ENCODE measurements at places on chromosomes 5 and 9.

DNA sequence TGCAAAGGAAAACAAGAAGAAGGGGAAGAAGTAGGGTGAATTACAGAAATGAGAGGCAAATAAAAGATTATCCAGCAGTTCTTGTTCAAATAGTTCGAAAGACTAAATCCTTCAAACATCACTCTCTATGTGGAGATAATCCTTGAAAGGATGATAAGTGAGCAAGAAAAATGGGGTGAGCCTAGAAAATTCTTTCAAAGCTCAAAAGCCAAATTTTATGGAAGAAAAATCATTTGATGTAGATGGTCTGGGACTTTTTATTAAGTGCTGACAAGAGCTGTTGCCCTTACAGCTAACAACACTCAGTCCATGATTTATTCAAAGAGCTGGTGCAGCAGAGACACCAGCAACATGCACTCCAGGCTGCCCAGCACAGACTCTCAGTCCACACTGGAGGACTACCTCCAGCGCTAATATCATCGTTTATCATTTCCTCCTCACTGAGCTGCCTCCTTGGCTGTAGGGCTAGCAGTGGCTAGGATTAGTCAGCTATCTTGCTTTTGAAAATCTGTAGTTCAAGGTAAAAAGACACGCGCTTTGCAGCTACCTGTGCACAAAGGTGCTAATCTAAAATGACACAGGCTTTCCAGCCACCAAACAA, 264.8 kb upstream of the KIF2A start:
- no peak for DNase-seq

DNA sequence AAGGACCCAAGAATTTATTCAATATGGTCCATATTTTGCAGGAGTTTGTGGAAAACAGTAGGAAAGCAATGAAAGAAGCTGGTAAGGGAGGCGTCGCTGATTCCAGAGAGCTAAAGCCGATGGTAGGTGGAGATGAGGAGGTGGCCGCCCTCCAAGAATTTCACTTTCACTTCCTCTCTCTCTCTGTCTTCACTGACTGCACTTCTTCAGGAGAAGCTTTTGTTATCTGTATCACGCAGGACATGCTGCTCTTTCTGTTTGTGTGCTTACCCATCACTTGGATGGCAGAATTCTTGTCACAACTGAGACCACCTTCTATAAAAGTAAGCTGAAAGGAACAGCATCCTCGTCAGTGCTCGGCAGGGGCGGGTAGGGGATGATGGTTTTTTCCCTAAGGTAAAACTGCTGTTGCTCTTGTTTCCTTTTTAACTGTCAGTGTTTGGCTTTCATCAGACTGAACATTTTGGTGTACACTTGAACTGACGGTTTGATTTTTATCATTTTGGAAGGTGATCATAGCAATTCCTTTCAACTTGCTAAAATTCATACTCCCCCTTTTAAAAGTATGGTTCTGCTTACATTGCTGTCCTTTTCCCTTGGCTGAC, 62.4 kb upstream of the FSD1L start:
- DNase-seq, result no peak

DNA sequence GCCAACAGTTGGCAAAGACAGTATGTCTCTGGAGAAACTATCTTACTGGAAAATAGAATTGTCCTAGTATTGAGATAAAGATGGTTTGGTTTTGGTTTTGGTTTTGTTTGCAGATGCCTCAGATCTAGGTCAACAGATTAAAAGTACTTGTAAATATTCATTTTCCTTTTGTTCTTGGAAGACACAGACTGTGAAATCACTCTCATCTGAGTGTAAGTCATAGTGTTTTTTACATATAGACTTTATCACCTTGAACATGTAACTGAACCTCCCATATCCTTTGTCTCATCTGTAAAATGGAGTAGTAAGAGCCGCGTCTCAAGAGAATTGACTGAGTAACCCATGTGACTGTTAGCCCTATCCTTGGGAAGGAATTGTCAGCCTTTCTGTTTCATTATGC, 34.3 kb downstream of the MAP3K1 start:
- no peak for DNase-seq

DNA sequence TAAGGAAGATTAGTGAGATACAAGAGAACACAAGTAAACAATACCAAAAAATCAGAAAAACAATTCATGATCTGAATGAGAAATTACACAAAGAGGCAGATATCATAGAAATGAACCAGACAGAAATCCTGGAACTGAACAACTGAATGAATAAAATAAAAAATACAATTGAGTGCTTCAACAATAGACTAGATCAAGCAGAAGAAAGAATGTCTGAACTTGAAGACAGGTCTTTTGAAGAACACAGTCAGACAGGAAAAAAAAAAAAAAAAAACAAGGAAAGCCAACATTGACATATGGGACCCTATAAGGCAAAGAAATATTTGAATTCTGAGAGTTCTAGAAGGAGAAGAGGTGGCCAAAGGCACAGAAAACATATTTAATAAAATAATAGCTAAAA, 115.2 kb downstream of the ZDHHC21 start:
- DNase-seq, result no peak

- DNase-seq, result no peak
These were observed 2287.4 kb upstream of the WWC1 start for GRCh38 chr5:166004006-166004405.

- DNase-seq, result no peak
These were observed 2.0 kb upstream of the NSD1 start for GRCh38 chr5:177131352-177132135.

DNA sequence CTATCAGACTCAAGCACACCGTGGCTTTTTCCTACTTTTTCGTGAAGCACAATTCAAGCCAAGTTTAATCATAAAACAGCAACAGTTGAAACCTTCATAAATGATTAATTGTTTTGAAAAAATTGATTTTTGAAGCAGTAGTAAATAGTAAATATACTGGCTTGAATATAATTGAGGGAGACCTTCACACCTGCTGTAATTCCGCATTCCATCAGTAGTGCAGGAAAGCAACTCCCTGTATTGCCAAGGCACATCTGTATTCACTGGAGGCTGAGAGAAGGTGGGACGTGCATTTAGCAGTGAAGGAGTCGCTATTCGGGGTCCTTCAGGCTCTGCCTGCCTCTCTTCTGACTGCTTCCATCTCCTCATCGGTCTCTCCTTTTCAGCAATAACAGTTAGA, 203.8 kb downstream of the ZSWIM6 start:
- no peak for DNase-seq

- DNase-seq, result no peak
These were observed 66.5 kb downstream of the MED10 start for GRCh38 chr5:6311568-6312501.

DNA sequence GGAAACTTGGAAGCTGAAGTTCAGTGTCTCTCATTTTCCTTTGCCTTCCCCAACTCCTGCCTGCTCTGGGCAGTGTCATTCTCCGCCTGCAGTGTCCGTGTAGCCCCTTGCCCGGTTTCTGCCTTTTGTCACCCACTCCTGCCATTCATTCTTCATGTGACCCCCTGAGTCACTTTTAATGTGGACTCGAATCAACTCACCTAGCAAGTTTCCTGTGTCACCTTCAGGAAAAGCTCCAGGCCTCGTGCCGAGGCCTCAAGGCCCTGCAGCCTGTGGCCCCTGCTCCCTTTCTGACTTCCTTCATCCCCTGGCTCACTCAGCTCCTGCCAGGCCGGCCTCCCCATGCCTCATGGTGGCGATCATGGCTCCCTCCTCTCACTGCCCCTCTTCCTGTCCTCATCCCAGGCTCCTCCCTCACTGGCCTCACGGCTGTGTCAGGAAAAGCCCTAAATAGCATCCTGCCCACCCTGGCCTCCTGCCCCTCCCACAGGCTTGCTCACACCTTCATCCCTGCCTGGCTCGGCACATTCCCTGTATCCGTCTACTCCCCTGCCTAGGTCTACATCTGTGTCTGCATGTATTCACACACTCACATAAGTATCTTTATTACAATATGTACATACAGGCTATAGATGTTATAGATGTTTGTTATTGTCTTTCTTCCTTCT, 294.9 kb downstream of the MED10 start:
- DNase-seq, result no peak

DNA sequence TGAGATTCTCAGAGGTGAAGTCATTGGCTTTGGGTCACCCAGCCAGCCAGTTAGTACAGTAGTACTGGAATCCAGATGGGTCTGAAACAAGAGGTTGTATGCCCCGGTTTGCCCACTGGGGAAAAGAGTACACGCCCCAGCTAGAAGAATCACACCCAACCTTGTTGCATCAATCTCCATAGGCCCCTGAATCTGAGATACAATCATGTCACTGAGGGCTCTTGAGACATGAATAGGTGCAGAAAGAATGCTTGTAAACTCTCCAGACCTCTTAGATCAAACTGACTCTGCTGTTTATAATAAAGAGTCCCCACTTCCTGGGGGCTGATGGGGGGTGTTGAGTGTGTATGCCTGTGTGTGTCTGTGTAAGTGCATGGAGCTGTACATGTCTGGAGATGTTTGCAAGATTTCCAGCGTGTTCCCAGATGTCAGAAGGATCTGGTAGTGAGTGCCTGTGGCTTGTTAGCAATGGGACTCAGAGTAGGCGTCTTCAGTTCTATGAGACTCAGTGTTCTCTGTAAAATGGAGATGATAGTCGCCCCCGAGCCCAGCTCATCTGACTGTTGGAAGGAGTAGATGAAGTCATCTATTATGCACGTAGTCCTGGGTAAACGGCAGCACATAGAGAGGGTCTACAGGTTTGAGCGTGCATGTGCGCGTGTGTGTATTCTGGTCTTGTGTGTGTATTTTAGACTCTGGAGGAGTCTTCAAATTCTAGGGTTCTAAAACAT, 48.2 kb downstream of the COL27A1 start:
- no peak for DNase-seq

DNA sequence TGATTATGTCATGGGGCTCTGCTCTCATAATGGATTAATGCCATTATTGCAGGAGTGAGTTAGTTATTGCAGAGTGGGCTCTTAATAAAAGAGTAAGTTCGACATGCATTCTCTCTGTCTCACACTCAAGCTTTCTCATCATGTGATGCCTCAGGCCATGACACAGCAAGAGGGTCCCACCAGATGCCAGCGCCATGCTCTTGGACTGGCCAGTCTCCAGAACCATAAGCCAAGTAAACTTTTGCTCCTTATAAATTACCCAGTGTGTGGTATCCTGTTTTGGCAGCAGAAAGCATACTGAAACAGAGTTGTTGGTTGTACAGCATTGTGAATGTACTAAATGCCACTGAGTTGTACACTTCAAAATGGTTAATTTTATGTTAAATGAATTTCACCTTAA, 138.1 kb downstream of the MYO10 start:
- no peak for DNase-seq

DNA sequence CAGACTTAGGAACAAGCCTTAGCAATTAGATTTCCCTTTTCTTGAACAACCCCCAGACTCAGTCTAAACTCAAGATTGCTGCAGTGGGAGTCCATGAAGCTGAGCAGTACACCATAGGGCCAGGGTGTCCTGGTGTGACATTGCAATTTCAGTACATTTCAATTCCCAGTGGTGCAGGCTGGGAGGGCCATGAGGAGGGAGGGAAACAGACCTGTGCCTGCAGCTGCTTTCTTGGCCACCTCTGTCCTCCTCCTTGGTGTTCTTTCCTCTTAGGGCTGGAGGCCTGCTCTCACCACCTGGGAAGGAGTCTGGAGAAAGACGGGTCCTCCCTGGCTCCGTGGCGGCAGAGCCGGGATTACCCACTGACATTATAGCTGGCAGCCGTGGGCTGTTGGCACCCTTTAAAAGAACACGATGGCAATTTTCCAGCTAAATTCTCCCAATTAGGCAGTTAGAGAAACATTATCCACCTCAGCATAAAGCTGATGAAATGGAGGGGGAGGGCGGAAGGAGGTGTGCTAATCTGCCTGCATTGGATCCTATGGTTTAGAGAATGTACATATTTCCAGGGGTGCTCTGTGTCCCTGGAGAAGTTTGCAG, 186.4 kb downstream of the SLIT3 start:
- DNase-seq, result no peak

DNA sequence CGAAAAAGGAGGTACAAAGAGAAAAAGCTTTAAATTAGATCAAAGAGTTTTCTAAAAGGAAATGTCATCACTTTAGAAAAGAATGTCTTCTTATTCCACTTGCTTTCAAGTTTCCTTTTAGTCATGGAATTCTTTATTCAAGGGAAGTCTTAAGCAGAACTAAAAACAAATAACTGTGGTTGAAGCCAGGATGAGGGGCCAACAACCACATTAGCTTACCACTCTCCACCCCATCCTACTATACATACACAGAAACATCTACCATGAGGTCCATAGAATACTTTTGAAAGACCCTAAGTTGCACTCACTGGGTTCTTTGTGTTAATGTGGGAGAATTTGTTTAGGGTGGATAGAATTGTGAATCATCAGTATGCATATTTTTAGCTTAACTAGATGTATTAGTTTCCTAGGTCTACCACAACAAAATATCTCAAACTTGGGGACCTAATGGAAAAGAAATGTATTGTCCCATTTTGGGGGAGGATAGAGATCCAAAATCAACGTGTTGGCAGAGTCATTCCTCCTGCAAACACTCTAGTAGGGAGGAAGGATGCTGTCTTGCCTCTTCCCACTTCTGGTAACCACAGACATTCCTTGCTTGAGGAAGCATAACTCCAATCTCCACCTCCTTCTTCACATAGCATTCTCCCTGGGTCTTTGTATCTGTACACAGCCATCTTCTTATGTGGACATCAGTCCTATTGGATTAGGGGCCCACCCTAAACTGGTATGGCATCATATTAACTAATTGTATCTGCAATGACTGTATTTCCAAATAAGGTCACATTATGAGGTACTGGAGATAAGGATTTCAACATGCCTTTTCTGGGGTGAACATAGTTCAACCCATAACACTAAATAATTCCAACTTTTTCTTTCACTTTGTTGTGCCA, 239.4 kb downstream of the LURAP1L start:
- DNase-seq, result no peak

DNA sequence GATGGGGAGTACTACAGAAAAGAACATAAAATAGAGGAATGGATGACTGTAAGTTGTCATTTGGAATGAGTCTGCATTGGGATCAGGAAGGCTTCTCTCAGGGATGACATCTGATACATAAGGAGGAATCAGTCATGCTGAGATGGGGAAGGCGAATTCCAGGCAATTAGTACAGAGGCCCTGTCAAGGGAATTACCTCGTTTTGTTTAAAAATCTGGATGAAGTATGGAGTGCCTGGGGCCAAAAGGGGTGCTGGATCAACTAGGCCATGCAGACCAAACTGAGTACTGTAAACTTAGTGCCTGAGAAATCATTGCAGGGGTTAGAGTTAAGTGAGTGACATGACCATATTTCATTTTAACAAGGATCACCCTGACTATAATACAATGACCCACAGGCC, 30.5 kb downstream of the JAKMIP2 start:
- no peak for DNase-seq

DNA sequence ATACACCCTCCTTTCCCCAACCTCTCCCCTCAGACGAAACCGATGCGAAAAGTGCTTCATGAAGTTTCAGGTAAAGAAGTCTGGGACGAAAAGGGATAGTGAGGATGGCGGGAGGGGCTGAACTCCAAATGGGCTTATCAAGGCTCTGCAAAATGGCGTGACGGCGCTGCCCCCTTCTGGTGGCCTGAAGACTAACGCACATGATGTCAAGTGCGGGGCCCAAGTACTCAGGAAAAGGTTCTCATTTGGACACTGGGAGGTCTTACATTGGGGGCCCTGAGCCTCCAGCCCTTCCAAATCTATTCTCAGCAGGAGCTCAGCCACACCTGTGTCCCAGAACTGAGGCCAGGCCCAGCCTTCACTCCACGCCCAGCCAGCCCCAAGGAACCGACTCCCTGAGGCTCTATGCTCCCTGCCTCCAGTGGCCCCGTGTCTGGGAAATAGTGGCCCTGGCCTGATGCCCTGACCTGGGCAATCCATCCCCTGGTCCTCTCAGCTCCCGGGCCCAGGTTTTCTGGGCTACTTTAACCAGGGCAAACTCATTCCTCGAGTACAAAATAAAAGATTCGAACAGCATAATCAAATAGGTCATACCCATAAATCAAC, 119.9 kb downstream of the KCNIP1 start:
- DNase-seq, result peak; percentile 60
